ENCODE measurements at places on chromosomes 3 and 15. TPM values are rescaled to one million over a fixed set of nuclear protein-coding genes. Genes with fewer than 3 reads are reported as not detected.

FSTL1 gene
- 344 TPM for total RNA-seq

GRCh38 chr15:84750583-84751092 lies 2.2 kb downstream of the ZNF592 start:
- DNase-seq, result no peak
- H3K27ac ChIP-seq, result peak overlapping the region; percentile 99
- H3K36me3 ChIP-seq, result no peaks in the 10 kb centered on the region
- peak overlapping the region; percentile 9 for H3K4me3 ChIP-seq

TFDP2 gene
- total RNA-seq, result 61.6 TPM

- no peak overlapping the region for H3K4me3 ChIP-seq
- no peaks in the 10 kb centered on the region for H3K27me3 ChIP-seq
- no peak for DNase-seq
- no peaks in the 10 kb centered on the region for H3K36me3 ChIP-seq
Observed at GRCh38 chr15:84798436-84798946, 18.7 kb upstream of the ALPK3 start.

DNA sequence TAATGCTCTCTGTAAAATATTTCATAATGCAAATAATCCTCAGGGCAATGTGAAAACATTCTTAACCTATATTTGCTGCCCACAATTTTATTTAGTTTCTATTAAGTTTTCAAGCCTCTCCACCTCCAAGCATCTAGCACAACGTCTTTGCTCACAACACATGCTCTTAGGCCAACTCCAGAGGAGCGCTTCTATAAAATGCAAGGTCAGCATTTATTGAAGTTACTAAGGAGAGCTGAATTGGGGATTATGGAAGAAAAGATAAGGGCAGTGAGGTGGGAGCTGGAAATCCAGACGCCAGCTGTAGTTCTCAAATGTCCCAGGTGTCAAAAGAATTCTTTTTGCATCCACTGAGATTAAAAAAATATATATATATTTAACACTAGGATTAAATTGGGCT lies 996 bp downstream of the RABL3 start:
- peak overlapping the region; percentile 40 for H3K4me3 ChIP-seq
- peaks cover 8% of the 10 kb centered on the region for H3K4me1 ChIP-seq
- H3K27me3 ChIP-seq, result no peaks in the 10 kb centered on the region
- no peak overlapping the region for H3K27ac ChIP-seq
- no peak for DNase-seq
- H3K36me3 ChIP-seq, result no peaks in the 10 kb centered on the region

ANKUB1 gene
- total RNA-seq, result not detected

GRCh38 chr3:106420628-106421027 lies 551.8 kb upstream of the CBLB start:
- no peak overlapping the region for H3K4me3 ChIP-seq
- H3K27ac ChIP-seq, result no peak overlapping the region
- DNase-seq, result no peak
- H3K36me3 ChIP-seq, result no peaks in the 10 kb centered on the region

DNA sequence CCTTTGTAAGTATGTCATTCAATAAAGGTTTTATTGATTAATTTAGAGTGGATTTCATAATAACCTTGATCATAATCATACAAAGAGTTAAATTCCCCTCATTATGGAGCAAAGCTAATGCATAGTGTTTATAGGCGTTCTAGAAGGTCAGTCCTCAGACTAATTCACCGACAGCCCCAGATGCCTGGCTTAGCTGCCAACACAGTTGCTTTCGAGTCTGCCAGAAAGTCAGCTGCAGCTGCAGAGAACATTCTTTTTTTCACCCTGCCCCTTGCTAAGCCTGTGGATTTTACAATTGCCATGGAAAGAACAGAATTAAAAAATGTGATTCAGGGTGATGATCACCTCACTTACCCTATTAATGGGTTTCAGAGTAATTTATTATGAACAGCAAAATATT lies 21.2 kb downstream of the CADM2 start:
- H3K27me3 ChIP-seq, result no peaks in the 10 kb centered on the region
- H3K27ac ChIP-seq, result no peak overlapping the region
- H3K4me3 ChIP-seq, result no peak overlapping the region
- H3K36me3 ChIP-seq, result no peaks in the 10 kb centered on the region
- DNase-seq, result peak; percentile 6
- no peaks in the 10 kb centered on the region for H3K4me1 ChIP-seq

DNA sequence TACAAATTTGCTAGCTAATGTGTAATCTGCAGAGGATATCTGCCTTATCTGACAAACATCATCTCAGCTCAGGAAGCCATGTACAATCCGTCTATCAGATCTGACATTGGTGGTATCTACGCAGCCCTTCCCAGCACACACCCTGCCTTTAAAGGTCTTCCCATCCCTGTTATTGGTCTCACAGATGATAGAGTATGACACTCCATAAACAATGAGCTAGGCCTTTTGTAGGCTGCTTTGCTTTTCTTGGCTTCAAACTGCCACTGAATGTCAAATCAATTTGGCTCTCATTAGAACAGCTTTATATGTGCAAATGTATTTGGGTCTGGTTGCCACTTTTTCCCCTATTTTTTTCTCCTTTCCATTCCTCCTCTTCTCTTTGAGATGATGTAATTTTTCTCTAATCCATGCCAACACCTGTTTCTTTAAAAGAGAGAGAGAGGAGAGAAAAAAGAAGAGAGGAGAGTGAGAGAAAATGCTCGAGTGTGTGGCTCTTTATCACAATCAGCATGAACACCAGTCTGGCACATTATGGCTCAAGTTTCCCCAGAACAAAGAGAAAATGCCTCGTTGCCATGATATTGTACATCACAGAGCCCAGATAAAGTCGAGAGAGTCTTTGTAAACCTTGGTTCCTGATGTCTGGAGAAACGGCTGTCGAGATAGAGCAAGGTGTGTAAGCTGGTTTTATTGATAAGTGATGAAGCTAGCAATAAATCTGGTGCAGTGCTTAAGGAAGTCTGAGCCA lies 80.8 kb upstream of the DPH6 start:
- no peak for DNase-seq
- H3K27me3 ChIP-seq, result no peaks in the 10 kb centered on the region
- H3K4me1 ChIP-seq, result no peaks in the 10 kb centered on the region
- no peak overlapping the region for H3K27ac ChIP-seq

OR4M2 gene
- not detected for total RNA-seq

DNA sequence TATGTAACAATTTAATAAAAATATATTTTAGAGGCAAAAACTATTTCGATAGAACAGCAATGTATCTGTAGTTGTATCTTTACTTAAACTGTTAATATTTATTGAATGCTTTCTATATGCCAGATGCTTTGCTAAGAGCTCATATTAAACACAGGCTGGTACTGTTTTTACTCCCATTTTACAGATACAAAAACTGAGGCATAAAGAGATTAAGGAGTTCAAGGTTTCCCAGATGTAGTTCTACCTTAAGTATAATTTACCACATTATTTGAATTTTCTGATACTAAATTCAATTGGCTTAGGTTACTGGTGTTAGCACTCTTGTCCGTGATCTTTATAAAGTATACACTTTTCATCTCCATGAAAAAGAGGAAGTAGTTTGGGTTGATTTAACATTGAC lies 149.8 kb downstream of the ROBO2 start:
- no peak overlapping the region for H3K4me3 ChIP-seq
- peaks cover 6% of the 10 kb centered on the region for H3K4me1 ChIP-seq
- H3K27me3 ChIP-seq, result no peaks in the 10 kb centered on the region
- DNase-seq, result no peak

FBXO45 gene
- total RNA-seq, result 12.2 TPM

RPP25 gene
- total RNA-seq, result 23.4 TPM

- no peak for DNase-seq
- no peaks in the 10 kb centered on the region for H3K4me1 ChIP-seq
Observed at GRCh38 chr3:192449036-192449435, 278.3 kb downstream of the FGF12 start.

GP9 gene
- not detected for total RNA-seq

CSPG5 gene
- total RNA-seq, result 0.44 TPM

NUP210 gene
- 8.3 TPM for total RNA-seq
